WERI-Rb-1 (cell line): ENCODE measurements at places on chromosomes 3 and 15.

GRCh38 chr3:25511972-25512721, 84.1 kb downstream of the RARB start:
- DNase-seq = no peak

GRCh38 chr3:127637971-127638370, 9.0 kb downstream of the PODXL2 start:
- no peak for DNase-seq

DNA sequence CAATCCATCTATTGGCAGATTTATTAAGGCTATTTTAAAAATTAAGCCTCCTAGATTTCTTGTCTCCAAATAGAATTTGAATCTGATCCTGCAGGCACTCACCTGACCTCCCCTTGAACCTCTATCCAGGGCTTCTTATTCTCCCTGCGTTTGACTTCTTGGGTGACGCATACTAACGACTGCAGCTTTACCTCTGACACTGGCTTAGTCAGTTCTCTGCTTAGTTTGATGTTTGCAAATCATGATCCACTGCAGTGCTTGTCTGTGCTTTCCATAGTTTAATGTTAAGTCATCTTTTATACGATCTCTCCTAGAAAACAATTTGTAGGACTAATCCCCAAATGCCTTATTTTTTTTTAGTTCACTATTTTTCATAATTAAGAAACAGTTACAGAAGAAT, 233.1 kb downstream of the ROBO1 start:
- no peak for DNase-seq

DNA sequence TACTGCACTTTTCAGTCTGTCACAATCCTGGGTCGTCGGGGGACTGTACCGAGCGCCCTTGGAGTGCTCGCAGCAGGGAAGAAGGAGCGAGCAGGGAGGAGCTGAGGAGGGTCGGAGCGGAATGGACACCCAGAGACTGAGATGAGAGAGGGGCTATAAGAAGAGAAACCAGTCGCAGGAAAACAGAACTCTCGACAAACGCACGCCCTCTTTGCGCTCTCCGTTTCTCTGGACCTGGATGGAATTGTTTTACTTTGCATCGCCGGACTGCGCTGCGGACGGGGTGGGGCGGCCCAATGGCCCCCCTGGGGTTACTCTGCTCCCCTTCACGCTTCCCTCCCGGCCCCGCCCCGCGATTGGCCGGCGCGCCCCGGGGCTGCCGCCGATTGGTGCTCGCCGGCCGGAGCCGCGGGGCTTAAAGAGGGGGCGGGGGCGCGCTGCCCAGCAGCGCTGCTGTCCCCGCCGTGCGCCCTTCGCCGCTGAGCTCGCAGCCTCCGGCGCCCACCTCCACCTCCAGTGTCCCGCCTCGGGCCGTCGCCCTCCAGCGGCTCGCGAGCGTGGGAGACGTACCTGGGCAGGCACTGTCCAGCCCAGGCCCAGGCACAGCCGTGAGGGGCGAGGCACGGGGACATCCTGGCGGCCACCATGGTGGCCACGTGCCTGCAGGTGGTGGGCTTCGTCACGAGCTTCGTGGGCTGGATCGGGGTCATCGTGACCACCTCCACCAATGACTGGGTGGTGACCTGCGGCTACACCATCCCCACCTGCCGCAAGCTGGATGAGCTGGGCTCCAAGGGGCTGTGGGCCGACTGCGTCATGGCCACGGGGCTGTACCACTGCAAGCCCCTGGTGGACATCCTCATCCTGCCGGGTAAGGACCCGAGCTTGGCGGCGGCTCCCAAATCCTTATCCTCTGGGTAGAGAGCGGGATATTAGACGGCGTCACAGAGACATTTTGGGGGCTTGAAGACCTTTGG, at the start of gene CLDN11:
Gene CLDN11, plus strand, starts transcription at position 447 of the 977 bp plus-strand sequence. Its CDS starts 199 bp downstream, at position 646.
- peak; percentile 65 for DNase-seq

DNA sequence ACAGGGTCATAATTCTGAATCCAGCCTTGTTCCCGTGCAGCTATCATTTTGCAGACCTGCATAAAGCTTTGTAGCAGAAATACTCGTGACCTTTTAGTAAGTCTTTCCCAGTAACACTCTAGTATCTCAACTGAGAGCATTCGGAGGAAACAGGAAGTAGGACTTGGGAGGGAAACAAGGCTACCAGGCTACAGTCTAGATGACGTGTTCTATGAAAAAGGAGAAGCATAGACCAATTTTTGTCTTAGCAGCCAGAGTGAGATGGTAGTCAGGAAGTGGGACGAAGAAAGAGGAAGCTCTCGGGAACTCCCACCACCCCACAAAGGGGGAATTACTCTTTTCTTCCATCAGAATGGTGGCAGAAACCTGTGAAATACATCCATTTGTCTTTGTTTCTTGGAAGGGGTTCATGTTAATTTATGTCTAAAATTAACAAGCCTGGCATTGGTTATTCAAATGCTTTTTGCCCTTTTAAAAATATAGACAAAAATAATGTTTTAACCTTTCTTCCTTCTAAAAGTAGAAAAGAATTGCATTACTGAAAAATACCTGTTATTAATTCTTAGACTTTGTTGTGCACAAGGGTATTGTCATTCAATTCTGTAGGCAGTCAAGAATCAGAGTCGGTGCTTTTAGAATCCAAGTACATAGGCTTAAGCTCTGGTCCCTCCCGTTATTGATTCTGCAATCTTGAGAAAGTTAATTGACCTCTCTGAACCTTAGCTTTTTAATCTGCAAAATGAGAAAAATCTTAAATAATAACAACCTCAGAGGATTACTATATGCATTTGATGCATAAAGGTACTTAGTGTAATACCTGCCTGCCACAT, 1.6 kb upstream of the SUCNR1 start:
- no peak for DNase-seq

GRCh38 chr15:92158426-92158825, 235.3 kb upstream of the ST8SIA2 start:
- no peak for DNase-seq

DNA sequence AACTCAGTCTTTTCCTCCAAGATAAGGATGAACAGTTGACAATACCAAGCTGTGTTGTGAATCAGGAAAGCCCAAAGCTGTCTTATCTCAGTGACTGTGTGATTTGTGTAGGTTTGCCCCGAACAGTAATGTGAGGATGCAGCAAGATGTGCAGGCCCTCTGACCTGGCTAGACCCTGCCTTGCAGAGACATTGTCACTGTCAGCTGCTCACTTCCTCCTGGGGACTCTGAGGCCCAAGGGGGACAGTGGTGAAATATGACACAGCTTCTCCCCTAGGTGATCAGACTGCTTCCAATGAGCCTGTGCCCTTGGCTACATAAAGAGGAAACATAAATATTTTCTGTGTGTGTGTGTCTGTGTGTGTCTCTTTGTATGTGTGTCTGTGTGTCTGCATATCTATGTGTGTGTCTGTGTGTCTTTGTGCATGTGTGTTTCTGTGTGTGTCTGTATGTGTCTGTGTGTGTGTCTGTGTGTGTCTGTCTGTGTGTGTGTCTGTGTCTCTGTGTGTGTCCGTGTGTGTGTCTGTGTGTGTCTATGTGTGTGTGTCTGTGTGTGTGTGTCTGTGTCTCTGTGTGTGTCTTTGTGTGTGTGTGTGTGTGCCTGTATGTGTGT, 21.7 kb downstream of the LRRK1 start:
- DNase-seq = no peak

DNA sequence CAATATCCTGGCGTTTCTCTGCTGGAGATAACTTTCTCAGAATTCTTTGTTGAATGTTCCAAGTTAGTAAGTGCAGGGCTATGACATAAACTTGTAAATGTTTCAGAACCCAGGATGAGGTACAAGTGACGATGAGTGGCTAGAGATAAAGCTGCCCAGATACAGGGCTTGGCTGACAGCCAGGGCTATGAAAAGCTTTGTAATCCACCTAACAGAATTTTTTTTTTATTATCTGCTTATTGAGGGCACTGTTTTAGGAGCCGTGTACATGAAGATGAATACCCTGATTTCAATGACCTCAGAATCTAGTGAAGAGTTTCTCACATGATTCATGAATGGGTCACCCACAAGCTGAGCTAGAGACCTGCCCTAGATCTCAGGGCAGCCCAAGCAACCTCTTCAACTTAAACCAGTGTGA, 431.4 kb downstream of the DIPK2A start:
- no peak for DNase-seq

GRCh38 chr15:92953566-92953965, 53.4 kb downstream of the CHD2 start:
- DNase-seq = no peak

- DNase-seq = no peak
Measured at GRCh38 chr3:41630708-41631107, 331.2 kb downstream of the ULK4 start.

DNA sequence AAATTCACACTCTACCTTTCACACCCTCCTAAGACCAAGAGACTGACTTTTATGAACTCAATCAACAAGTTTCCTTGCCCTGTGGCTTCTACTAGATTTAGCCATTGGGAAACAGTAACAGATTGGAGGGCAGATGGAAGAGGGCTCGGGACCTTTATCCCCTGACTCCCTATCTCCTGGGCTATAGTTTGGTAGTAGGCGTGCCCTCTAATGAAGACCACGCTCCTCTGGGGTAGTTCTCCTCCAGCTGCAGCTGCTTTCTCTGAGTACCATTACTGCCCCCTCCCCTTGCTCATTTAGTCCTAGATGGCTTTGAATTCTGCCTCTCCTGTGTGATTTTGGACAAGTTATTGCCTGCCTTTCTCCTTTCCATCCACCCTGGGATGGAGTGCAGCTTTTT, 33.3 kb downstream of the FMN1 start:
- DNase-seq = peak; percentile 48

GRCh38 chr3:133328373-133328772, 71.5 kb upstream of the BFSP2 start:
- DNase-seq = no peak

DNA sequence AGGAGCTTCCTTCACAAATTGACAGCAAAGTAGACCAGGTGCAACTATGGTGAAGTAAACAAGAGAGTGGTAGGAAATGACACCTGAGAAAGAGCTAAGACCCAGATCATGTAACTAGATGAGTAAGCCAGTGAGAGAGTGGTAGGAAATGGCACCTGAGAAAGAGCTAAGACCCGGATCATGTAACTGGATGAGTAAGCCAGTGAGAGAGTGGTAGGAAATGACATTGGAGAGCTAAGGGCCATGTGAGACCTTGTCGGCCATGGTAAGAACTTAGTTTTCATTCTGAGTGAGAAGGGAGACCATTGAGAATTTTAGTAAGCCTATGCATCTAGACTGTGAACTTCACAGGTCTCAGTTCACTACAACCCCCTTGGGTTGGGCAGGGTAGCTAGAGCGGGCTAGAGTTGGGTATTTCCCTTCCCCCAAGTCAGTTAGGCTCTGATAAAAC, 5.4 kb upstream of the SENP7 start:
- DNase-seq = no peak

GRCh38 chr15:85063088-85063487, 81.4 kb downstream of the PDE8A start:
- DNase-seq = no peak

DNA sequence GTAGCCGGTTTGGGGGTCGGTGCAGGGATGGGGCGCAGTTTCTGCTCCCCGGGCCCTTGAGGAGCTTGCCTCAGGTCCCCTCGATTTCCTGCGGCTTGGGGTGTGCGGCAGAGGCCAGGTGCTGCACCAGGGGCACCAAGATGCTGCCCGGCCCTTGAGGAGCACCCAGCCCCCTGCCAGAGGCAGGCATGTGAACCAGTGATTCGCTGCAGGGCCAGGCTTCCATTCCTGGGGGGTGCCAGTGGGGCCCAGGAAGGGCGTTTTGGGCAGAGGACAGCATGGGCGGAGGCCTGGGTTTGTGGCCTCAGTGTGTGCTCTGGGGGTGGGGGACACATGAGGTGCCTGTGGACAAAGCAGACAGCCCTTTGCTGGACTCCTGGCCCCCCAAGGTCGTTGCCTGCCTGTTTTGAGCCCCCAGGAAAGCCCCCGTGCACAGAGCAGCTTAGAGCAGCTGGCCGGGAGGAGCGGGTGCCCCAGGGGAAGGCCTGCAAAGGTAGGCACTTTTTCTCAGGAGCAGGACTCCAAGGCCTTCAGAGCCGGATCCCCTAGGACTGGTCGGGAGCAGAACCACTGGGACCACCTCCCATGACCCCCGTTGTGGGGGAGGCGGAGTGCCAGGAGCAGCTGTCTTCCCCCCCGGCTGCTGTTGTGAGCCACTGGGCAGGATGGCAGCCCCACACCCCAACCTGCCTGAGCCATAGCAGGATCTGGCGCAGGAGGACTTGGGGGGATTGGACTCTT, 1.6 kb downstream of the PLXNA1 start:
- no peak for DNase-seq

- no peak for DNase-seq
Measured at GRCh38 chr15:68768321-68768720, 52.4 kb downstream of the ANP32A start.

GRCh38 chr3:55795296-55795695, 308.2 kb upstream of the WNT5A start:
- DNase-seq = no peak

- DNase-seq = no peak
Measured at GRCh38 chr3:162892921-162893793, 1396.5 kb downstream of the OTOL1 start.

- peak; percentile 76 for DNase-seq
Measured at GRCh38 chr15:52678468-52679231, 538 bp downstream of the ATOSA start.

DNA sequence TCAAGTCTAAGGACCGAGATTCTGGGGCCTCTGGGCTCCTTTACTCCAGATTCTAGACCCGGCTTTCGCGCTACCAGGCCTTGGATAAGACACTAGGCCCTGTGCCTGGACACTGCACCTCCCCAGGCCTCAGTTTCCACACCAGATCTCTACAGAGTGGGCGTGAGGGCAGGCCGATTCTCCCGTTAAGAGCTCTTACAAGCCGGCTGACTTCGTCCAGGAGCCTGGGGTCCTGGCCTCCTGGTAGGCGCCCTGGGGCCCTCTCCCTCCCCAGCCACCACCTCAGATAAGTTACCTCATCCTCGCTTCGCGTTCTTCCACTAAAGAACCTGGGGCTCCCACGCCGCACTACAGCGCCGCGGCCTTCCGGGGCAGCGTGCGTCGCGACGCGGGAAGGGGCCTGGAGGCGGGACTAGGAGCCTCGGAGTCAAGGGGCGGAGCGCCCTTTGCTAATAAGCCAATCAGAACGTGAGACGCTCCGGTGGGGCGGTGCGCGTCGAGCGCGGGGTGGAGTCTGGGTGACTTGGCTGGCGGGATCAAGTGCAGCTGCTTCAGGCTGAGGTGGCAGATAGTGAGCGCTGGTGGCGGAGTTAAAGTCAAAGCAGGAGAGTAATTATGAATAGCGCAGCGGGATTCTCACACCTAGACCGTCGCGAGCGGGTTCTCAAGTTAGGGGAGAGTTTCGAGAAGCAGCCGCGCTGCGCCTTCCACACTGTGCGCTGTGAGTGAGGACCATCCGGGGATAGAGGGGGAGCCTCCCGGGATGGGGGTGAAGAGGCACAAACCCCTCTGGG, at the start of the genes EAF2 and IQCB1:
Gene EAF2, plus strand, starts transcription at position 539 of the 794 bp plus-strand sequence. Its CDS starts 77 bp downstream, at position 616.
Gene IQCB1, minus strand, starts transcription at position 390 of the 794 bp plus-strand sequence. CDS start 6,100 bp downstream, outside the sequence.
- DNase-seq = peak; percentile 96

- DNase-seq = no peak
Measured at GRCh38 chr3:173045770-173046382, 95.2 kb downstream of the SPATA16 start.

DNA sequence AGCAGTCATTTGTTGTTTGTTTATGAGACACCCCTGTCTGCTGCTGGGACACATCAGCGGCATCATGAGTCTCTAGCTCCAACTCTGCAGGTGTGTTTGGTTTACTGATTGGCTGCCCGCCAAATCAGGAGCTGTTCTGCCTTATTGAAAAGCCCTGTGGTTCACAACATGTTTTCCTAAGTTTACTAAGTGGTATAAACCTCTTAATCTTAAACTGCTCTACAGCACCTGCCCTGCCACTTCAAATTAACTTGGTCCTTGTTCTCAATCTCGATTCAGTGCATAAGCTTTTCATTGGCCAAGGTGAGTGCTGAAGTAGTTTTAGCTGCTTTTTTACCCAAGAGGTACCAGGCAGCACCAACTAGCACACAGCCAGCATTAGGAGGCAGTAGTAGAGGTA, 77.8 kb upstream of the WDR72 start:
- DNase-seq = peak; percentile 29

- DNase-seq = no peak
Measured at GRCh38 chr3:110755345-110755744, 316.3 kb upstream of the NECTIN3 start.
